Hematopoietic multipotent progenitor cell treated with erythropoietin and hydrocortisone succinate and interleukin-3 and kit ligand, for 15 days (in vitro differentiated cells): ENCODE measurements at places on chromosomes 6 and 20.

GRCh38 chr6:42417641-42418112 is 34.0 kb downstream of the TRERF1 start:
- no peak for DNase-seq

DNA sequence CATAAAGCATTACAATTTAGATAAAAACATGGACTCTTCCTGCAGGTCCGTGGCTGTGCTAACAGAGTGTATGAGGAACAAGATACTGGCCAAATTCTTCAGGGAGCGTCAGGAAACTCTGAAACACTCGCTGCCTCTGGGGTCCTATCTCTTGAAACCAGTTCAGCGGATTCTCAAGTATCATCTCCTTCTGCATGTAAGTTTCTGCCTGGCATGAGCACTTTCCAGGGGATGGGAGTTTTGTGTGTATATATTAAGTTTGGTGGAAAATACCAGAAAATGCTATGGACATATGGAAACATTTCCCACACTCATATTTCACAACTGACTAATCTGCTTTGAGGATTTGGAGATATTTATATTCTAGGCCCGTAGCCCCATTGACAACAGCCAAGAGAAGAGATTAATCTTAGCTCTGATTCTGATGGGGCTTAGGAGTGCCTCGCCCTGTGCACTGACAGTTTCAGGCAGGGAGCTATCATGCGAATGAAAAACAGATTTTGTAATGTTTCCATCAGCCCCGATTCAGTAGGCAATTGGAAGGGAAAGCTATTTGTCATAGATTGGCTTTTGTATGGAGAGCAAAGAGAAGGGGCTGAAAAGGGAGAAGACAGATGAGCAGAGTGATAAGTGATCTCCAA is 64.7 kb upstream of the MTHFD1L start:
- DNase-seq = no peak

- DNase-seq = no peak
Measured at GRCh38 chr20:32544260-32544722, 40.8 kb downstream of the NOL4L start.

DNA sequence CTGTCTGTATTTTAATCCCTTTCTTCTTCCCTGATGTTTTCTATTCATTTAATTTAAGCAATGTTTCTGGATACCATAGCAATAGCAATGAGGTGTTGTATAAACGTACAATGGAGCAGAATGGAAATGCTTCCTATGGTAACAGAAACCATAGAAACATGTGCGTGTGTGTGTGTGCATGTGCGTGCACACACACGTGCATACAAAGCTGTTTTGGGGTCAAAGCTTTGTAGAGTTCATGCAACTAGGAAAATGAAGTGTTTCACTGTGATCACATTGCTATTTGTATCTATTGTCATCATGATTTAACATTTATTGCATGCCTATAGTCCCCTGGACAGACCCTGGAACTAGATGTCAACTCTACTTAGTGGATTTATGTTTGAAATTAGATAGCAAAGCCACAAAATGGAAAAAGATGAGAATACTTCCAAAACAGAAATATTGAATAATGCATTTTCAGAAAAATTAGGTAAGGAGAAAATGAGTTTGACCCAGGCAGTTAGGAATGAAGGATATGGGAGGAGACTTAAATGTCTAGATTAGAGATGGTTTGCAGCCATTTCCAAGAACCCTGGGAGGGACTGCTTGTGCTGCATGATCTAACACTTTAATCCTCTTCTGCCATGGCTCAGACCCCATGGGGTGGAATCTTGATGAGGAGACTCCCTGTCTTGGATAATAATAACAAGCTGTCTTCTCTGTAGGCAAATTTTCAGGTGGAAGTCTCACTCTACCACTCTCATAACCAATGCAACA is 124.4 kb downstream of the TRMT11 start:
- DNase-seq = peak; percentile 42

DNA sequence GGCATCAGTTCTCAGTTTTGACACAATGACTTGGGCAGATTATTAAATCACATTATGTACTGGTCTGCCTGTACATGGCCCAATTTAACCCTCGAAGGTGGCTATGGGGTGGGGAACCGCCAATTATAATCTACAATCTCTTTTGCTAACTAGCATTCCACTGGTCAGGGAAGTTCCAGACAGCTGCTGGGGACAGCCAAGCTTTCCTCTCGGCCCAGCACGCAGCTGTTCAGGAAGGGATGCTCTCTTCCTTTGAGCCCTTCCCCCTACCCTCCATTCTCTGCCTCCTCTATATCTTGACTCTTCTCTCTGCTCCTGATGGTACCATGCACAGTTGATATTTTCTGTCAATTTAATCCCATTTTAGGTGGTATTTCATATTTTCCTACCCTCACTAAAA is 233.5 kb upstream of the AGPAT4 start:
- DNase-seq = no peak

DNA sequence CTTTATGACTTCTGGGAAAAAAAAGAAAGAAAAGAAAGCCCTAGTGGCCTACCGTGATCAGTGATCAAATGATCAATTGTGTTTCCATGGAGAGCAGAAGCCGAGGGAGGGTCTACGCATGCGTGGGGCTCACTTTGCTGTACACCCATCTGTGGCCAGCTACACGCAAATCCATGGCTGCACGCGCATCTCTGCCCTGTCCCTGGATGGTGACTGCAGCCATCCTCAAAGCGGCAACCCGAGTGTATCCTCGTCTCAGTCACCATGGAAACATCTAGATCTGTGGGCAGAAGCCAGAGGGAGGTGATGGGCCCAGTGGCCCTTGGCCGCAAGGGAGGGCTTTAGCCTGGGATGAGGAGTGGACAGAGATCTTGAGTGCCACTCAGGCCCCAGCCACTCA is 785 bp upstream of the ULBP3 start:
- DNase-seq = no peak

DNA sequence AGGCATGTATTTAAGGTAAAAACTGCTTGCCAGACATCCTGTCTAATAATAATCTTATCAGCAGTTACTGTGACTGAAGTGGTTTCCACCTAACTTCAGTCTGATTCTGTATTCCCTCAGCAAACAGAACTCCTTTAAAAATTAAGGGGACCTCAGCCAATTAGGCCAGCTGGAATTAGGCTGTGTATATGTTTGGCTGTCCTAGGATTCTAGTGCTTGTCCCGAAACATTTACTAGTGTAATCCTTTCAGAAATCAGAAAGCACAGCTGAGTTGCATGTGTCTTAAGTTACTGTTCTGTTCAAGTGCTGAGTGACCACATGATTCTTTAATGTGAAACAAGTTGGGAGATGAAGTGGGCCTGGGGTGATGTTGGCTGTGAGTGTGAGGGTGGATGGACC is 120.9 kb upstream of the SUPT3H start:
- no peak for DNase-seq

DNA sequence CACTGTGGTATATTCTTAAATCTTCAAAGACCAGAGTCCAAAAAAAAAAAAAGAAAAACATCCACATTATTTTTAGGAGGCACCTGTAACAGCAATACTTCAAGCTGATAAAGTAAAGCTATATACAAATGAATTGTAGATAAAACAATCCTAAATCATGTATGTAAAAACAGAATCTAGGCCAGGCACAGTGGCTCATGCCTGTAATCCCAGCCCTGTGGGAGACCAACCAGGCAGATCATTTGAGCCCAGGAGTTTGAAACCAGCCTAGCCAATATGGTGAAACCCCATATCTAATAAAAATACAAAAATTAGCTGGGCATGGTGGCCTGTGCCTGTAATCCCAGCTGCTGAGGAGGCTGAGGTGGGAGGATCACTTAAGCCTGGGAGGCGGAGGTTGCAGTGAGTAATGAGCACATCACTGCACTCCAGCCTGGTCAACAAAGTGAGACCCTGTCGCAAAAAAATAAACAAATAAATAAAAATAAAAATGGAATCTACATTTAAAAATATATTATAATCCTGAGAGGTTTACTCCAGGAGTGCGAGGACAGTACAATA is 7.3 kb downstream of the NAPB start:
- no peak for DNase-seq

DNA sequence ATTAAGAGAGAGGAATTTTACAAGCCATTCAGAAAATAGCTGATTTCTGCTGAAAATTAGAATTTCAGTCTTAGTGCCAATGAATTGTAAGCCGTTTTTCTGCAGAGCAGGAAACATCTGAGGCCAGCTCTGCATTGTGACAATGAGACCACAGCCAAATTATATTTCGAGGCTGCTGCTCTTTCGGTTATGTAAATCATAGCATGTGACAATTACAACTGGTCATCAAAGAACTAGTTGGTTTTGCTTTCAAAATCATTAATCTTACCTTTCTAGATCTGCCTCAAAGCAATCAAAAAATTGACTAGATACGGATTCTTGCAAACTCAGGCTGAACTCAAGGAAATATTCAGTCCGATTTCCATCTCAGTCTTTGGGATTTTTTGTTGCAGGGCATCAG is 33.4 kb upstream of the INSM1 start:
- no peak for DNase-seq

- DNase-seq = no peak
Measured at GRCh38 chr6:91718198-91718597, 1131.3 kb upstream of the MAP3K7 start.

DNA sequence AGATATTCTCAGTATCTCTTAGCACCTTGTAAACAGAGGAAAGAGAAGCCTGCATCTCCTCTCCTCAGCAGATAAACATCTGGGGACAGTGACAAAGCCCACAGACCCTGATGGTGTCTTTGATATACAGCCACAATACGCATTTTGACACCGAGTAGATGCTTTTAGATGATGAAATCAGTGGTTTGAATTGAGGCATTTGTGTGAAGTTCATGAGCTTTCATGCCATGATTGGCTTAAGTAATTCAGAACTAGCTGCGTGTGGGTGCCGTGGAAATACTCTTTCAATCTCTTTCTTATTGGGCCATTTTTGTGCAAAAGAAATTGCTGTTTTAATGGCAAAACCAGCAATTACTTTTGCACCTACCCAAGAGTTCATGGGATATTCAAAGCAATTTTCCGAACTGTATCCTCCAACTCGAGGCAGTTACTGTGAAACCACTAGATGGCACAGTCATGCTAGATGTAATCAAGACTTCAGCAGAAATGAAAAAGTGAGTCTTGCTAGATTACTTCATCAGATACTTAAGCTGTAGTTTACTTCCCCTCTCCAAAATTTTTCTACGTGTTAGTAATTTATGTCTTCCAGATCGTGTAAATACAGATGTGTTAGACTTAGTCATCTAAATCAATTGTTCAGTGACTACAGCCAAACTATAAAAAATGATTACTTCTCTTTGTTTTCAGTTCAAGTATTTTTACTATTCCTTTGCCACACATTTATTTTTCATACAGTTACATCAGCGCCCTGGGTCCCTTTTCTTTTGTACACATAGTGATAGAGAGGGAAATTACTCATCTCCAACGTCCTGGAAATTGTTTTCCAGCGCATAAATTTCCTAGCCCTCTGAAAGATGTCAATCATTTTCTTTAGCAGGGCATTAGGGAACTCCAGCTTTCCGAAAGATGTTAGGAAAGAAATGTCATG is 49.4 kb downstream of the IYD start:
- peak; percentile 24 for DNase-seq

- no peak for DNase-seq
Measured at GRCh38 chr6:134585517-134585873, 267.6 kb upstream of the SGK1 start.

DNA sequence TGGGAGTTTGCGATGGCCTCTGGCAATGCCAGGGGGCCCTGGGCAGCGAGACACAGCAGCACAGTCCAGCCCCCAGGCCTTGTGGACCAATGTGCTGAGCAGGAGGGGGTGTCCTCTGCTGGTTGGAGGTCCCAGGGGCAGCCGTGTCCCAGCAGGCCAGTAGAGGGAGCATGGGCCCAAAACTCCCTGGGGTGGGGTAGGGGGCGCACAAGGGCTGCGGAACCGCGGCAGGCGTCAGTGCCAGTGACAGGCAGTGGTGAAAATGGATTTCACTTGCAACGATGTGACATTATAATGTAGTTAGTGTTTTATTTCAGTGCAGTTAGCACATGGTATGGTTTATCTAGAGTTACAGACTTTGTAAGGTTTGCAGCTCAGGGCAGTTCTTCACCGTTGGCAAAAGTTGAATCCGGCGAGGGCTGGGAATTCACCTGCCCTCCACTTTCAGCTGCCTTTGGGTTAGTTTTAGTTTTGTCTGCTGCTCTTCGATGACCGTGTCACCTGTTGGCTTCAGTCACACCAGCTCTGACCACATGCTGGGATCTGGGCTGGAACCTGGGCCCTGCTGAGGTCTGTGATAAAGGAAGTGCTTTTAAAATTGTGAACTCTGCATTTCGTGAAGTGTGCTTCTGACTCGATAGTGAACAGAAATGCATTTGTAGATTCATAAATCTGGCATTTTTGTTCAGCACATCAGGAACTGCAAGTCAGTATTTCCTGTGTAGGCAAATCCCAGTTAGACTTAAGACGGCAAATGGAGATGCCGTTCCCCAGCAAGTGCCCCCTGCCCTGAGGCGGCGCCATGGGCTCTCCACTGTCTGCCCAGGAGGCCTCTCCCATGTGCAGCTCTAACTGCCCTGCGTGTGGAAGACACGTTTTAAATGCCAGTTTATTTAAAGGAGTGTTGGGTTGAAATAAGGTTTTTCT is 46.8 kb downstream of the PYGB start:
- peak; percentile 14 for DNase-seq

DNA sequence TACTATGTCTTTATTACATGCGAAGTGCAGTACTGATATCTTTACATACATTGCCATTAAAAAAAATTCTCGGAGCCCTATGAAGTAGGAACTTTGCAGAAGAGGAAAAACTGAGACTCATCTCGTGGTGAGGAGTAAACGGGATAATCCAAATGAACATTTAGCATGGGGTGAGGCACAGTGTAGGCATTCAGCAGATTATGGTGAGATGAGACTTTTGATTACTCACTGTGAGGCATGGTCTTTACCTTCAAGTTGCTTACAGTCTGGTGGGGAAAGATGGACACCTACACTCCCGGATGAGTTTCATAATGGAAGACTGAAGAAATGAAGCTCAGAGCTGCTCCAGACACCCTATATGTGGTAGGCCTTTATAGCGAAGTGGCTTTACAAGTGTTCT is 1.4 kb downstream of the RPRD1B start:
- no peak for DNase-seq

GRCh38 chr20:19024296-19025035 is 188.0 kb upstream of the SLC24A3 start:
- DNase-seq = no peak

GRCh38 chr6:17250237-17250636 is 30.9 kb upstream of the RBM24 start:
- no peak for DNase-seq
